ENCODE measurements at places on chromosomes 2 and 18.

- no peak for DNase-seq
Observed at GRCh38 chr18:77557046-77557587, 307.5 kb downstream of the GALR1 start.

GRCh38 chr2:149648282-149649030 lies 60.9 kb upstream of the MMADHC start:
- DNase-seq: peak; percentile 98

DNA sequence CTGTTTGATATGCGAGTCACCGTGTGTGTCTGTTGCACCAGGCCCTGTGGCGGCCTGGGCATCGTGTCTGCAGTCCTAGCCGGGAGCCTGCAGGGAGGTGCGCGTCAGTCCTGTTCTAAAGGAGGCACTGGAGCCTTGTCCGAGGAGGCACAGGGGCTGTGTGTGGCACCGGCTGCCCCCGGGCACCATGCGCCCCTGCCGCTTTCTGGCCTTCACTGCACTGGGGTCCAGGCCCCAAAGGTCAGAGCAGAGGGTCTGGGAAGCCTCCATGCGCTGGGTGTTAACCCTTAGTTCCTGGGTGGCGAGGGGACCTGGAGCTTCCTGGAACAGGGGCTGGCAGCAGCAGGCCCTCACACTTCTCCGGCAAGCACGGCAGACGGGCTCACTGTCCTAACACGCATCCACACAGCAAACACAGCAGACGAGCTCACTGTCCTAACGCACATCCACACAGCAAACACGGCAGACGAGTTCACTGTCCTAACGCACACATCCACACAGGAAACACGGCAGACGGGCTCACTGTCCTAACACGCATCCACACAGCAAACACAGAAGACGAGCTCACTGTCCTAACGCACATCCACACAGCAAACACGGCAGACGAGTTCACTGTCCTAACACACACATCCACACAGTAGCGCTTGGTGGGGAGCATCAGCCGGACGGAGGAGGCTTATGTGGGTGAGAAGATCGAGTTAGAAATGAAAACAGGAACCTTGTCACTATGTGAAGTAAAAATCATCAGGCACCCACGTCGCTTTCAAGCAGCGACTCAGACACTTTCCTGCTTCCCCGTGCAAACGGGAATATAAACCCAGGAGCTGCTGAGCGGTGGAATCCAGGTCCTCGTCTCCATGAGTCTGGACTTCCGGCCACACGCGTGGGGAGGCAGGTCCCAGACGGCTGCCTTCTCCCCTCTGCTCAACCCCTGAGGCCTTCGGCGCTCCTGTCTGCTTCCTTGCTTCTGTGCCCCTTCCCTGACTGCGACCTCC lies 65.3 kb downstream of the TPO start:
- no peak for DNase-seq

DNA sequence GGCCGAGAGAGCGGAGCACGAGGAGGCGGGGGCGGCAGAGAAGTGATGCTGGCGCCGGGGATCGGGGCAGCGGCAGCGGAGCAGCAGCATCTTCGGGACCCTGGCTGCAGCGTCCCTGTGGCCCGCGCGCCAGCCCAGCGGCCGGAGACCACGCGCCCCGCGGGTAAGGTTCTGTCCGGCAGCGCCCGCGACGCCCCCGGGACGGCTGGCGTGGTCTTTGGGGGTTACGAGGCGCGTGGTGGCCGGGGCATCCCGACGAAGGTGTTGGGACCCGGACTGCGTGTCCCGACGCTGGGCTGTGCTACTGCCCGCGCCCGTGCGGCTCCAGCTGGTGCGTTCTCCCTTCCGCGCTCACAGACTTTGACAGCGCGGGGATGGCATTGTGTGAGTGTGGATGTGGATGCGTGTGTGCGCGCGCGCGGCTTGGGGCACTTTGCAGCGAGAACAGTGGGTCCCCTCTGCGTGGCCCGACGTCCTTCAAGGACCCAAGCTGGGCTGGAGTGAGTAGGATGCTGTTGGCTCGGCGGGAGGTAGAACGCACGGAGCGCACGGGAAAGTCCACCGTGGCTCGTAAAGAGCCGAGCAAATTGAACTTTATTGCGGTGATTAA lies 405.0 kb downstream of the XIRP2 start:
- DNase-seq: no peak

- no peak for DNase-seq
Observed at GRCh38 chr2:228652366-228652765, 470.9 kb upstream of the SPHKAP start.

DNA sequence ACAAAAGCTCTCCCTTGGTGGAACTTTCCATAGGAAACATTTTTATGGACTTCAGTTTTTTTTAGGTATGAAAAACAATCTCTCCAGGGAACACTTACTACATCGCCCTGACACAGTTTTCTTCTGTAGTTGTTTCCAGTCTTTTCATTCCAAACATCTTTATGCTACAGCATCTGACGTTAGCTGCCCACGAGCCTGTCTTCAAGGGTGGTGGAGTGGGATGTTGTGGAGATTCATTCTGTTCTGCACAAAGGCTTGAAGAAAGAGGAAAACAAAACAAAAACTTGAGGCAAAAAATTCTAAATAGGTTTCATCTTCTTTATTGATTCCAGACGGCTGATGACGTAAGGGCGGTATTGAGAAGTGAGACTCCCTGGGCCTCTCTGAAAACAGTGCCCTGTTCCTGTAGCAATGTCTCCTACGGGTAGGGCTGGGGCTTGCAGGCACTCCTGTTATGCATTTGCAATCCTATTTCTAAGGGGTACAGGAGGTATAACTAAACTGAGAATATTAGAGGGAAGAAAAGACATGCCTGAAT lies 375.0 kb downstream of the RNF144A start:
- DNase-seq: no peak

GRCh38 chr2:151841047-151841424 lies 12.8 kb upstream of the ARL5A start:
- no peak for DNase-seq

GRCh38 chr18:46917803-46918600 lies 600 bp downstream of the KATNAL2 start:
- no peak for DNase-seq

GRCh38 chr2:157692768-157693167 lies 64.1 kb upstream of the ACVR1C start:
- DNase-seq: peak; percentile 82

DNA sequence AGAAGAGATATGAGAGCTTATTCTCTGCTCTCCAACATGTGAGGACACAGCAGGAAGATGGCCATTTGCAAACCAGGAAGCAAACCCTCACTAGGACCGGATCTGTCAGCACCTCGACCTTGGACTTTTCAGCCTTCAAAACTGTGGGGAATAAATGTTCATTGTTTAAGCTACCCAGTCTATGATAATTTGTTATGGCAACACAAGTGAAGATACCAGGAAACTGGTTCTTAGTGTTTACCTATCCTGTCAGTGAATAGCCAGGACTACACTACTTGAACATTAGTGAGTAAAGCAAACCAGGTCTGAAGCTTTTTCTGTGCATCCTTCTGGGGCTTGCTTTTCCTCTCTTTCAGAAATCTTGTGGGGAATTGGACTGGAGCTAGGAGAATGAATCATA lies 44.4 kb upstream of the BARD1 start:
- DNase-seq: no peak

GRCh38 chr2:127567351-127567854 lies 31.9 kb downstream of the MYO7B start:
- DNase-seq: no peak

GRCh38 chr2:170189757-170190156 lies 11.8 kb downstream of the MYO3B start:
- no peak for DNase-seq

DNA sequence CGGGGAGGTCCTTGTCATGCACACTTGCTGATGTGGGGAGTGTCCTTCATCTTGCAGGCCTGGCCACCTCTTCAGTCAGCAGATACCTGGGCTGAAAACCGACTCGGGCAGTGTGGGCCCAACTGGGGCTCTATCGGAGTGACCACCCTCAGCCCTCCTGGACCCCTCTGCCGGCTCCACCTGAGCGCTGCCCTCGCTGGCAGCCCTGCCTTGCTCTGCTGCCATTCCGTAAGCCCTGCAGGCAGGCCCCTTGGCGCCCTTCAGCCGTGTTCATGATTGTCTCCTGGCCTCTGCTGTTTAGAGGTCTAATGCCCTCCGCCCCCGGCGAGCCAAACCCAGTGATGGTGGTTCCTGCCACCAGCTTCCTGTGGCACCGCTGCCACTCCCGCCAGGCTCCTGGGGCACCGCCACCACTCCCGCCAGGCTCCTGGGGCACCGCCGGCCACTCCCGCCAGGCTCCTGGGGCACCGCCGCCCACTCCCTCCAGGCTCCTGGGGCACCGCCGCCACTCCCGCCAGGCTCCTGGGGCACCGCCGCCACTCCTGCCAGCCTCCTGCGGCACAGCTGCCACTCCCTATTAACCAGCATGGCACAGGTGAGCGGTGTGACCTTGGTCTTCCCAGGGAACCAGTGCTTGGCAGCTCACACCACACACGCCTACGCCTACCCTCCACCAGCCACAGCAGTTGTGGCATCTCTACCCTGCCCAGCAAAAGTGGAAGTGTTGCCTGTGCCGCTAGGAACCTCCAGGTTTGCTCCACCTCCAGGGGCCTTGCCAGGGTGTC lies 15.9 kb downstream of the CAPN10 start:
- no peak for DNase-seq

- DNase-seq: no peak
Observed at GRCh38 chr18:79378536-79379250, 17.0 kb upstream of the NFATC1 start.

GRCh38 chr2:13660231-13660630 lies 943.5 kb downstream of the TRIB2 start:
- no peak for DNase-seq

- DNase-seq: no peak
Observed at GRCh38 chr2:127096718-127097470, 10.1 kb downstream of the BIN1 start.

DNA sequence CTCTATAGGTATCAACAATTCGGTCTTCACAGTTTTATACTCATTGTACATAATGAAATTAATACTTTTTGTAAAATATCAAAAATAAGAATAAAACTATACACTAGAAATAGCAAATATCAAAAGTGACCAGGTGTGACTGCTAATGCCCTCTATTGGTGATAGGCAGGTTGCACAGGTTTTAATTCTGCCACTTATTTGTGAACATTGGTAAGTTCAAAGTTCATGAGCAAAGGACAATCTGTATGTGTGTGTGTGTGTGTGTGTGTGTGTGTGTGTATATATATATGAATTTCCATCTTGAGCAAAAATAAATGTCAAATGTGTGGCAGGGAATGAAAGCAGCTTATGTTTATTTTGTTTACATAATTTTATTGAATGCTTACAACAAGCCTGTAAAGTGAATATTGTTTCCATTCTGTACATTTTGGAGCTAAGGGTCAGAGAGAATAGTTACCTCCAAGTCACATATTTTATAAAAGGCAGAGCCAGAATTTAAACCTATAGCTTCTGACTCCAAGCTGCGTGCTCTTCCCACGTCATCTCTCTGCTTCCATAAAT lies 537.4 kb downstream of the CPS1 start:
- DNase-seq: no peak

GRCh38 chr2:38560092-38560491 lies 42.6 kb downstream of the HNRNPLL start:
- no peak for DNase-seq

- no peak for DNase-seq
Observed at GRCh38 chr18:79936641-79937040, 14.8 kb downstream of the SLC66A2 start.

- DNase-seq: no peak
Observed at GRCh38 chr18:22564036-22564435, 146.3 kb upstream of the CTAGE1 start.

GRCh38 chr18:78151948-78152725 lies 827.5 kb upstream of the SALL3 start:
- no peak for DNase-seq

GRCh38 chr18:64872710-64873458 lies 724.0 kb upstream of the LINC00305 start:
- DNase-seq: no peak

DNA sequence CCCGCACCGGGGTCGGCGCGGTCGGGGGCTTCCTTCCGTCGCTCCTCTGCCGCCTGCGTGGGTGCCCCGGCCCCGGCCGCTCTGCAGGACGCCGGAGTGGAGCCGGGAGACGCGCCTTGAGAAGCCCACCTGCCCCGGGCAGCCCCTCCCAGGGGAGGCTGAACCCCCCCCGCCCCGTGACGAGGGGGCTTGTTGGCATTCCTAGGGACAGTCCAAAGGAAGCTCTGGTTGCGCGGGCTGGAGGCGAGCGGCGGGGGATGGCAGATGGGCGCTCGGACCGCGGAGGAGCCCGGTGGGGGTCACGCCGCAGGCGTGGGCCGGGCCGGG lies 133.5 kb upstream of the MGAT5 start:
- DNase-seq: no peak

- no peak for DNase-seq
Observed at GRCh38 chr2:220641137-220641536, 931.0 kb downstream of the EPHA4 start.

- no peak for DNase-seq
Observed at GRCh38 chr2:186339716-186340115, 146.3 kb upstream of the ZC3H15 start.

DNA sequence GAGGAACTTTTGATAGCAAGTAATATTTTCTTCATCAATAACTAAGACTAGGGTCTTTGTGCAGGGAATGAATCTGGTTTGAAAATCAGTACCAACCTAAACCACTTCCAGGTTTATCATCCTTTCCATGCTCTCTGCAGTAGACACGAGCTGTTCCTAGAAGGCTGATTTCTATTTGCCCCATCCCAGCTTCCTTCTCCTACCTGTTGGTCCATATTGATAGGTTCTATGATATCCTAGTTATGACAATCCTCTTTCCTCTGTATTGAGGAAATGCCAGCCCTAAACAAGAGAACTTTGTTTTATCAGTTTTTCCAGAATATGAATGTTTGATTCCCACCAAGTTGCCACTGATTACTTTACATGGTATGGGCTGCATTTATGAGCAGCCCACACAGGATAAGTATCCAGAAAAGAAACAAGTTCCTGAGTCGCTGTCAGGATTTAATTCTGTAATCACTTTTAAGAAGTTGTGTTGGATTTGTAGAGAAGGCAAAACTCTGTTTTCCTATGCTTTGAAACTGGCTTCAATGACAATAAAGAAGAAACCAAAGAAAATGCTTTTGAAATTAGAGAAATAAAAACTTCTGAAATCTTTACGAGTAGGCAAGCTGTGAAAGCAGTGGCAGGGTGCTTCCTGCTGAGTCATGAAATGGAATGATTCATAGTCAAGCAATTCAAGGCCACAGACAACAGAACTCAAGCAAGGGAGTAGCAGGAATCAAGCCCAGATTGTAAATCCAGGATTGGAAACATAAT lies 37.3 kb upstream of the TANK start:
- peak; percentile 81 for DNase-seq
